Bronchial smooth muscle cell (primary cell): ENCODE measurements at places on chromosomes 7 and 10. TPM values are rescaled to one million over a fixed set of nuclear protein-coding genes. Genes with fewer than 3 reads are reported as not detected.

ZNF394 gene
- 19.7 and 21.1 TPM in 2 replicates for total RNA-seq

WDR86 gene
- 0.95 and 3.8 TPM in 2 replicates for total RNA-seq

PKD2L1 gene
- not detected in 2 replicates for total RNA-seq

LIPN gene
- not detected in 2 replicates for total RNA-seq

NUPR2 gene
- total RNA-seq, result not detected in 2 replicates

AKR1C4 gene
- not detected in 2 replicates for total RNA-seq

TAS2R16 gene
- total RNA-seq, result not detected in 2 replicates

GRM3 gene
- total RNA-seq, result not detected in 2 replicates

PCDH15 gene
- total RNA-seq, result not detected in 2 replicates

CLCN1 gene
- 0.09 TPM in 1 of 2 replicates, not detected in the other for total RNA-seq

SLC16A9 gene
- total RNA-seq, result 0.26 and 0.32 TPM in 2 replicates

IL6 gene
- 0.94 and 3.3 TPM in 2 replicates for total RNA-seq

ENTPD1 gene
- under 0.01 and 0.60 TPM in 2 replicates for total RNA-seq

HYAL4 gene
- not detected in 2 replicates for total RNA-seq

CTNNA3 gene
- total RNA-seq, result not detected in 2 replicates

ACTL6B gene
- not detected in 2 replicates for total RNA-seq

VPS41 gene
- 62.1 and 76.8 TPM in 2 replicates for total RNA-seq

DIP2C gene
- 12.3 and 18.4 TPM in 2 replicates for total RNA-seq

COL13A1 gene
- 9.3 and 16.9 TPM in 2 replicates for total RNA-seq

MUC3A gene
- total RNA-seq, result under 0.01 TPM in 1 of 2 replicates, not detected in the other

CALU gene
- 955 and 1,063 TPM in 2 replicates for total RNA-seq

OR2A1 gene
- 0.09 TPM in 1 of 2 replicates, not detected in the other for total RNA-seq

LRIT1 gene
- not detected in 2 replicates for total RNA-seq
